Germinal center (tissue), 1 donor: ENCODE measurements at places on chromosomes 16 and 17.

DNA sequence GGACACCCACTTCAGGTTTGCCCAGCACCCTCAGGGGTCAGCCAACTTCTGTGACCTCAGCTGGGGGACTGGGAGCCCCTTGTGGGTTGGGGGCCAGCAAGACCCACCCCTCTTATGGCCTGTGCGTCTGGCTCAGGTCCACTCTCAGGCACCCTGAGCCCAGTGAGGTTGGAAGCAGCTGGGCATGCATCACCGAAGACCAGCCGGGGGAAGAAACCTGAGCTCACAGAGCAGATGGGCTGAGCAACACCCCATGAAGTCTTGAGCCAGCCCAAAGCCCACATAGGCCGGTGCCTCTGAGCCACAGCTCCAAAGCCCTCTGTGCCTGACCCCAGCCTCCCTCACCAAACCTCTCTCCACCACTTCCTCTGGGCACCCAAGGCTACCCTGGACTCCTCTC lies 166.7 kb downstream of the RBFOX3 start:
- DNase-seq, result no peak

DNA sequence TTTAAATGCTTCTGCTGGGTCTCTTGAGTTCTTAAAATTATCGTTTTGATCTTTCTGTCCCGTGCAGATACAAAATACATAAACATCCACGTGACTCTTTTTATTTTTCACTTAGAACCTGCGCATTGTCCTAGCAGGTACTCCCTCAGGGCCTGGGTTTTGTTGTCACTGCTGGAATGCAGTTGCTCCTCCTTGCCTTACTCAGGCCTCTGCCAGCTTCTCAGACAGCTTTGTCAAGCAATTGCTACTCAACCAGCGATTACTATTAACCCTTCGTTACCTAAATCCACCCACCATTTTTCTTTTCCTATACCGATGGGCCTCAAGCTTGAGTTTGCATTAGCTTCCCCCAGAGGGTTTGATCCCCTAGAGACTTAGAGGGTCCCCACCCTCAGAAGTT lies 405.9 kb upstream of the RBFOX1 start:
- no peak for DNase-seq

DNA sequence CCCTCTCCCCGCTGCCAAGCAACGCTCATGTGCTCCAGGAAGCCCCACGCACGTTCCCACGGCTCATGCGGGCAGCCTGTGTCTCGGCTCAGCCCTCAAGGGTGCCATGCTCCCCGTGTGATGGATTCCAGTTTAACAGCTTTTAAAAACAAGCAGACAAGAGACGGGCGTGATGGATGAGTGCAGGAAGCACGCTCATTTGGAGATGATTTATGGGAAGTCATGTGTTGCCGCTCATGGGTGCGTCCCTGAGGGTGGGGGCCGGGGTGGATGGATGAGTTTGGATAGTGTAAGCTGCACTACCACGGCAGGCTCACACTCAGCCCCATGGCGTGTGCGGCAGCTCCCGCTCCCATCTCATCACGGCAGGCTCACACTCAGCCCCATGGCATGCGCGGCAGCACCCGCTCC lies 132.8 kb downstream of the RBFOX3 start:
- DNase-seq, result no peak

GRCh38 chr17:72977771-72978417 lies 114.6 kb downstream of the SLC39A11 start:
- no peak for DNase-seq
